ENCODE measurements at places on chromosomes 2 and 18.

- DNase-seq = no peak
Observed at GRCh38 chr2:168565112-168565511, 109.0 kb downstream of the CERS6 start.

DNA sequence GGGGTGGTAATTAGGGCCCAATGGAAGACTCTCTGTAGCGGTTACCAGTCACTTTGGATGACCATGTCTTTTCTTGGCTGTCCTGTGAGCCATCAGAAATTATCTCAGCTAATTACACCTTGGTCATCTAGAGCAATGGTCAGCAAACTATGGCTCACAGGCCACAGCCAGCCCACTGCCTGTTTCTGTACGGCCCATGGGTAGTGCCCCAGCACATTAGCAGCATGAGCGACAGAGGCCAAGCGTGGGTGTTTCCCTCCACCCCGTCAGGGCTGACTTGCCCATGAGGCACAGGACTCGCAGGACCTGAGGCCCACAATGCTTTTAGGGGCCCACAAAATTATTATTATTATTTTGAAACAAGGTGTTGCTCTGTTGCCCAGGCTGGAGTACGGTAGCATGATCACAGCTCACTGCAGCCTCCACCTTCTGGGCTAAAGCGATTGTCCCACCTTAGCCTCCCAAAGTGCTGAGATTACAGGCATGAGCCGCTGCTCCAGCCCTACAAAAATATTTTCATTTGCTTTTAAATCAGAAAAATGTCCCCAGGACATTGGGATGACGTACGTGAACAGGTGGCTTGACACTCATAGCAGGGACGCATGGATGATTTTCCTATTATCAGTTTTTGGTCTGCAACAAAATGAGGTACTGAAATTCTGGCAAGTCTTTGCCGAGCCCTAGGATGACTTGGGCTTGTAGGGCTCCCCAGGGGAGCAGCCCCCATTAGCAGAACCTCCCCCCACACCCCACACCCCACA, 29.3 kb upstream of the CEP68 start:
- no peak for DNase-seq

- DNase-seq = no peak
Observed at GRCh38 chr2:116718451-116718850, 1096.0 kb upstream of the DDX18 start.

DNA sequence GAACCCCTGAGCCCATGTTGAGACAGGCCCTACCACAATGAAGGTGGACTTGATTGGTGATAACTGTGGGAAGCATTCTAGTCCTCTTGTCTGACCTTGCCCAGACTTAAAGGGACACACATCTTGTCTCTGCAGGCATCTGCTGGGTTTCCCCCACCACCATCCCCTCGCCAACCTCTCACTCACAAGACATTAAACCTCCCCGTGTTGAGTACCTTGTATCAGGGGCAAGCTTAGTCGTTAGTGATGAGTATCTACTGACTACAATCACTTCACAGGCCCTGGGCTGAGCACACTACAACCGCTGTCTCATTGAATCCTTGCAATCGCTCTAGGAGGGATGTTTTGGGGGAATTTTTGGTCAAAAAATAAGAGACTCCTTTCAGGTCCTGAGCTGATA, 86.0 kb downstream of the ICOS start:
- no peak for DNase-seq

GRCh38 chr18:80229766-80230745, 17.3 kb downstream of the PARD6G start:
- no peak for DNase-seq

DNA sequence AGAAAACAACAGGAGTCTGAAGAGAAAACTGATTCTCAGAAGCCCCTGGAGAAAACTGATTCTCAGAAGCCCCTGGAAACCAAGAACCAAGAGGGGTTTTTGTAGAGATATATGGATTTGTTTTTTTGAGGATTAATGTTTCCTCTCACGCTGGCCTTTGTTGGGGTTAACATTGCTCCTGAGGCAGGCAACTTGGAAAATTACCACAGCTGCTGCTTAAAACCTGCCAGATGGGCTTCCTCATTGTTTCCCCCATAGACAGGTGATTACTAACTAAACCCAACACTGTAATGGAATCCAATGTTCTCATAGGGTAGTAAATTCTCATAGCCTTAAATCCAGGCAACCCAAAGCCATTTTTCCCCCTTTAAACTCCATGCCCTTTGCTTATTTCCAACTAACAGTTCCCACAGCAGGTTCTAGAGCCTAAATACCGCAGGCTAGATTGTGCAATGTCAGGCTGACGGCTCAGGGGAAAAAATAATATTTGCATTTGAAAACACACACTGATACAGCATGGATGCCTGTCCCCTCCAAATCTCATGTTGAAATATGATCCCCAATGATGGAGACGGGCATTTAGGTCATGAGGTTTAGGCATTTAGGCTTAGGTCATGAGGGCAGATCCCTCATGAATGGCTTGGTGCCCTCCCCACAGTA, 272.3 kb upstream of the PKDCC start:
- DNase-seq = no peak

GRCh38 chr18:35507623-35508022, 9.9 kb upstream of the INO80C start:
- no peak for DNase-seq

- DNase-seq = no peak
Observed at GRCh38 chr18:63073481-63073880, 246.1 kb downstream of the BCL2 start.

DNA sequence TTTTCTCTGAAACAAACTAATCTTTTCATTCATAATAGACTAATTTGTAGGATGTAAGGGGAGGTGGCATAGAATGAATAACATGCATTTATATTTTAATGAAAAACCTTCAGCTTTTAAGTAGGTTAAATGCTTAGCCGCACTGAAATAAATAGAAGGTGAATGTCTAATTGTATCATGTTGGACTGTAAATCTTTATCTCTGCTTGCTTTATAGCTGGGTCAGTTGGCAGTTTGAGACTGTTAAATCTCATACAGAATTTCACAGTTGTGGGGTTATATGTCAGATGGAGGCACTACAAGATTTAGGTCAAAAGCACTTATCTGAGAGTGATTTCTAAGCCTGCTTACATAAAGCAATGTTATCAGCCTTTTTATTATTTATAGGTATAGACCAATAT, 174.7 kb upstream of the SIX3 start:
- no peak for DNase-seq
